Prostate gland (tissue), 2 donors: ENCODE measurements at places on chromosomes 6 and 20.

GRCh38 chr20:37543828-37544227 lies 16.2 kb upstream of the BLCAP start:
- no peak for DNase-seq

DNA sequence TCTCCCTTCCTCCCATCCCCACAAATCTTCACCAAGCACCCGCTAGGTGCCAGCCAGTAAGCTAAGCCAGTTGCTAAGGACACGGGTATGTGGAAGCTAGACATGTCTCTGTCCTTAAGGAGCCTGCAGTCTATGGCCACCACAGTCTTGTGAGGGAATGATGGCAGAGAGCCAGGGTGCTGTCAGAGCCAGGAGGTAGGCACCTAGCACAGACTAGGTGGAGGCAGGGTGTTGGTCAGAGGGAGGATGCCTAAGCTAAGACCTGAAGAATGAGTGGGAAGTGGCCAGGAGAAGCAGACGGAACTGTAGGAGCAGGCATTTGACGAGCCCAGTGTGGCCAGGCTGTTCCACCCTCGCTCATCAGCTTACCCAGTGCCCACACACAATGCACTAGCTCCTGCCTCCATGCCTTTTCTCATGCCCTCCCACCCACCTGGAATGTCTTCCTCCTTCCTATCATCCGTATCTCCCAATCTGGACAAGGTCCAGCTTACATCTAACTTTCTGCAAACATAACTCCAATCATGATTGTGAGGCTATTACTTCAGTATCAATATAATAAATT lies 125.6 kb downstream of the FOXC1 start:
- DNase-seq, result no peak

GRCh38 chr20:38798266-38798665 lies 7.2 kb upstream of the PPP1R16B start:
- DNase-seq, result no peak

DNA sequence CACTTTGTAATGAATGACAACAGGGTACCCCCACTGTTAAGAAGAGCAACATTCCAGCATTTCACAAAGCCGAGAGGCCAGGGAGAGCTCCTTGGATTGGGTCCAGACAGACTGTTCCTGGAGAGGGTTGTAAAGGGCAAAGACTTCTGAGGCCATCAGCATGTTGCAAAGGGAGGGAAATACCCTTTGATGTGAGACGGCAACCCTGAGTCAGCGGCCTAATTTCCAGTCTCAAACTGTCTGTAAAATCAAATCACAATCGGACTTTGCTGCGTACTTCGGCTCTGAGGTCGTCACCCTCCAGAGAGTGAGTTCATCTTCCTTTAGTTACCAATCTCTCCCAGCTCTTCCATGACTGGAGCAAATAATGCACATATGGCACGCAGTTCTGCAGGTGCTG lies 101.0 kb upstream of the DTNBP1 start:
- DNase-seq, result no peak

DNA sequence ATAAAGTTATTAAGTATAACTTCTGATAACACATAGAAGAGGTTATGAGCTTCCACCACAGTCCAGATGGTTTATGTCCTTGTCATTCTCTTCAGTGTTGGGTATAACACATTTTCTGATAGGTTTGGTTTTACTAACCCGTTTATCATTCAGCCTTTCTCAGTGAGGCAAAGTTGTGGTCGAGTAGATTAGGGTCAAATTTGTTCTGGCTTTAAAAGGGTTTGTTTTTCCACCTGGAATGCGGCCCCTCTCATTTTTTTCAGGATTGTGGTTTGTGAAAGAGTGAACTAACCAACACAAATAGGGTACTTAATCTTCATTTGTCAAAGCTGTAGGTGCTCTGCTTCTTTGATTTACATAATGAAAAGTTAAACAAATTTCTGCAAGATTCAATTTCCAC lies 204.2 kb upstream of the ASCC3 start:
- no peak for DNase-seq

DNA sequence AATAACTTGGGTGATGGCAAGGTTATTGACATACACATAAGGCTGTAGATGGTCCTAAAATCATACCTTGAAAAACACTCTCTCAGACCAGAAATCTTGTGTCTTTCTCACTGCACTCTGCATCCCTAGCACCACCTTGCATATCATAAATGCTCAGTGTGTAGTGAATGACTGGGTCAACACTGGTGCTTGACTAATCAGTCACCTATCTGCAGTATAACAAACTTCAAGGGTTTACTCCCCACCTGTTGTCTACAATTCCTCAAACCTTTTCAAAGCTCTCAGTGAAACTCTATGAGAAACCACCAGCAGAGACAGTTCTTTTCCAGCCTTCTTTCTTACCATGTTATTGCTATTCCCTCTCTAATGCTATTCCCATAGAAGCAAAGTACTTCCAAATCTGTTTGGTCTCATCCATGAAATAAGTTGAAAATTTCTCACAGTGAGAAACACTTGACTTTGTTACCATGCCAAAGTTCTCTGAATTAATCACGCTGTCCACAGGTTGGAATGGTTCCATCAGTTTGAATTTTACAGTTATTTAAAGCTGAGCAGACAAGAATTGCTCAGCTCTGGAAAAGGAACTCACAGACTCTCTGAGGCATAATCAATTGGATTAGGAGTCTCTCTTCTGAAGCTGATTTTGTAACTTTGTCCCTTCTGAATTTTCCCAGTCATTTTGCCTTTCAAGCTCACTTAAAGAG lies 104.8 kb upstream of the EYA4 start:
- DNase-seq, result no peak

DNA sequence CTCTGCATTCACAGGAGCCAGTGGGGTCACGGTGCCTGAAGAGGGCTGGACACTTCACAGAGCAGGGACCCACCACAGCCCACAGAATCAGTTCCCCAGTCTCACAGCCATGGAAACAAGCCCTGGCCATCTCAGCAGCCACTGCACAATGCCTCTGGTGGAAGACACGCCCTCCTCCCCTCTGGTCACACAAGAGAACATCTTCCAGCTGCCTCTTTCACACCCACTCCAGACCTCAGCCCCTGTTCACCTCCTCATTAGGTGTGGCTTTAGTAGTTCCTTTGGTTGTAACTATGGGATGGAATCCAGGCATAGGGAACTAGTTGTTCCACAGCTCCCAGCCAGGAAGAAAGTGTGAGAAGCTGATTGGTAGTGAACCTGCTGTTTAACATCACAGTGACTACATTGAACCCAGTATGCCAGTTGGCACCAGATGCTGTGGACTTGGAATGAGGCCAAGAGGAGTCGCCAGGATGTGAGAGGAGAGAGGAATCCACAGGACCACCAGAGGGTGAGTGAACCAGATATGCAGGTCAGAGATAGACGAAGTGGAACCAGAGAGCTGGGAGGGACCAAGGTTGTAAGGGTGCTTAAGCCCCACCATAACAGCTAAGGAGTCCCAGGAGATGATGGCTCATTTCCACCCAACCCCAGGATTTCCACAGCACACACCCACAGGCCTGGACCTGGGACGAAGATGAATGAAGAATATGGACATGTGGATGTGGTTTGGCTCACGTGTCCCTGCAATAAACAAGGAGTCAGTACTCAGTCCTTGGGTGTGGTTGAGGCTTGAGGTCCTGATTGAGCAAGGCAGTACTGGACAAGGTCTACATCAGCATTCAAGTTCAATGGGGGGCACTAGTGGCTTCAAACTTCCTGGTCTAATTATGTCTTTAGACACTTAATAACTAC lies 8.8 kb upstream of the BTN3A3 start:
- DNase-seq, result no peak

- no peak for DNase-seq
These were observed 309.0 kb upstream of the SULF2 start for GRCh38 chr20:48094196-48094749.

DNA sequence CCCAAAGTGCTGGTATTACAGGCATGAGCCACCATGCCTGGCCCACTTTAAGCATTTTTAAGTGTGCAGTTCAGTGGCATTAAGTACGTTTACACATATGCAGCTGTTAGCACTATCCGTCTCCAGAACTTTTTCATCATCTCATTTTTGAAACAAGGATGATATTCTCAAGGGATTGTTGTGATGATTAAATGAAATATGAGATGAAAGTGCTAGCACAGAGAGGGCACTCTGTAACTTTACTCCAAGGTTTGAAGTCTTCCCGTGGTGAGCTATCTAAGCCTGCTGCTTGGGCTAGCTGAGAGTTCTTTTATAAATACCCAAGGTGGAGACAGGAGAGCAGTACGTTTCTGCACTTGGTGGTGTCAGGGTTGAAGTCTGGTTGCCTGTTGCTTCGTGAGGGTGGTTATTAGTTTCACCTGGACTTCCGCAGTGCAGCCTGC lies 6.6 kb downstream of the TM9SF4 start:
- no peak for DNase-seq

DNA sequence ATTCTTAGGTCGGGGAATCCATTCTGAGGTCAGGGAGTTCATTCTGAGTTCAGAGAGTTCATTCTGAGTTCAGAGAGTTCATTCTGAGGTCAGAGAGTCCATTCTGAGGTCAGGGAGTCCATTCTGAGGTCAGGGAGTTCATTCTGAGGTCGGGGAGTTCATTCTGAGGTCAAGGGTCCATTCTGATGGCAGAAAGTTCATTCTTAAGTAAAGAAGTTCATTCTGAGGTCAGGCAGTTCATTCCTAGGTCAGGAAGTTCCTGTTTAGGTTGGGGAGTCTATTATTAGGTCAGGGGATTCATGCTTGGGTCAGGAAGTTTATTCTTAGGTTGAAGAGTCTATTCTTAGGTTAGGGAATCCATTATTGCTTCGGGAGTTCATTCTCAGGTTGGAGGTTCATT lies 16.5 kb upstream of the NXT1 start:
- DNase-seq, result no peak

GRCh38 chr20:13995086-13995665 lies at the start of gene MACROD2:
Gene MACROD2 (plus strand): TSS chr20:13995516.
- DNase-seq, result peak; percentile 87

DNA sequence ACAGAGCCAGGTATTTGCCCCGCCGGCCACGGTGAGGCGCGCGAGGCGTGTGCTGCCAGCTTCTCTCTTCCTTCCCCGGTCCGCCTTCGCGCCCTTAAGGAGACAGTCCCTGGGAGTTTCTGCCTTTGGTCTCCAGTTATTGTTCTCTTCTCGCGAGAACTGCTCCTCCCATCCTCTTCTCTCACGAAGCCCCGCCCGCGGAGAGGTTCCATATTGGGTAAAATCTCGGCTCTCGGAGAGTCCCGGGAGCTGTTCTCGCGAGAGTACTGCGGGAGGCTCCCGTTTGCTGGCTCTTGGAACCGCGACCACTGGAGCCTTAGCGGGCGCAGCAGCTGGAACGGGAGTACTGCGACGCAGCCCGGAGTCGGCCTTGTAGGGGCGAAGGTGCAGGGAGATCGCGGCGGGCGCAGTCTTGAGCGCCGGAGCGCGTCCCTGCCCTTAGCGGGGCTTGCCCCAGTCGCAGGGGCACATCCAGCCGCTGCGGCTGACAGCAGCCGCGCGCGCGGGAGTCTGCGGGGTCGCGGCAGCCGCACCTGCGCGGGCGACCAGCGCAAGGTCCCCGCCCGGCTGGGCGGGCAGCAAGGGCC lies at the start of gene MAPK14:
MAPK14 (plus strand) TSS at position 308 of the 587 bp plus-strand sequence. CDS start 350 bp downstream, outside the sequence.
- peak; percentile 100 for DNase-seq

- no peak for DNase-seq
These were observed 41.9 kb downstream of the ELOVL5 start for GRCh38 chr6:53306819-53307347.

DNA sequence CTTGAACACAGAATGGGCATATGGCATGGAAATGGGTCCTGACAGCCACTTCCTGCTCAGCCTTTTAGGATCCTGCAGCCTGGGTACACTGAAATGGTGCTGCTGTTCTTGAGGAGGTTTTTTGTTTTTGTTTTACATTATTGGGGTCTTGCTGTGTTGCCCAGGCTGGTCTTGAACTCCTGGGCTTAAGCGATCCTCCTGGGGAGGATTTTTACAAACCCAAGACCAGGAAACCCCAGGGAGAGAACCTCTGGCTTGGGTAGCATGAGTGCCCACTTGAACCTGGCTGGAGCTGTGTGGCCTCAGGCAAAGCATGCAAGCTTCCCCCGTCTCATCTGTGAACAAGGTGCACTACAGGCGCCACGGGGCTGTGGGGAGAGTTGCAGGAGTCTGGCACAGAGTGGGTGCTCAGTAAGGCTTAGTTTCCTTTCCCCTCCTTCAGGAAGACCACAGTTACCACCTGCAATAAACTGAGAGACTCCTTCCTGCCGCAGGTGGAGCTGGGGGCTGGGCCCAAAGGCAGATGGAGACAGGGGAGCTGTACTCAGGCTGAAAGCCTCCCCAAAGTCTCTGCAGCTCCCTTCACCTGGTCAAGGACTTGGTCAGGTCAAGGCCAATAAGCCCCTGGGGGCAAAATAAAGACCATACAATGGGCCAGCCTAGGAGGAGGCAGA lies 1.8 kb downstream of the SLA2 start:
- no peak for DNase-seq

GRCh38 chr6:45614488-45615285 lies 237.0 kb upstream of the SUPT3H start:
- DNase-seq, result no peak

DNA sequence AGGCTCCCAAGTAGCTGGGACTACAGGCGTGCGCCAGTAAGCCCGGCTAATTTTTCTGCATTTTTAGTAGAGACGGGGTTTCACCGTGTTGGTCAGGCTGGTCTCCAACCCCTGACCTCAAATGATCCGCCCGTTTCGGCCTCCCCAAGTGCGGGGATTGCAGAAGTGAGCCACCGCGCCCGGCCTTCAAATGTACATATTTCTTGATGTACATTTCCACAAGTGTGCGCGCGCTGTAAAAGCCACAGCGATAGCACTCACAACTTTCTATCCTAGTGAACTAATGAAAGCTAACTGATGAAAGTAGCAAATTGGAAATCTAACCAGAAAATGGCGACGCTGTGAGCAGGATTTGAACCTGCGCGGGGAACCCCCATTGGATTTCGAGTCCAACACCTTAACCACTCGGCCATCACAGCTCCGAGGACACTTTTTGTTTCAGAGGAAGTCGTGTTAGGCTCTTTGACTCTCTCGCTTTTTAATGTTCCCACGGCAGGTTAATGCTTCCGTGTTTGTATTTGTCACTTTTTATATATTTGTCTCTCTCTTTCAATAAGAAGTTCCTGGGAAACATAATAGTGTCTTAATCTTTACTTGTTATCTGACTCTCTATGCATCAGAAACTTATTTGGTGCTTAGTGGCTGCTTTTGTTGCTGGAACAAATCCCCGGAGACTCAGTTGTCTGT lies 199.4 kb upstream of the ZNF184 start:
- no peak for DNase-seq

DNA sequence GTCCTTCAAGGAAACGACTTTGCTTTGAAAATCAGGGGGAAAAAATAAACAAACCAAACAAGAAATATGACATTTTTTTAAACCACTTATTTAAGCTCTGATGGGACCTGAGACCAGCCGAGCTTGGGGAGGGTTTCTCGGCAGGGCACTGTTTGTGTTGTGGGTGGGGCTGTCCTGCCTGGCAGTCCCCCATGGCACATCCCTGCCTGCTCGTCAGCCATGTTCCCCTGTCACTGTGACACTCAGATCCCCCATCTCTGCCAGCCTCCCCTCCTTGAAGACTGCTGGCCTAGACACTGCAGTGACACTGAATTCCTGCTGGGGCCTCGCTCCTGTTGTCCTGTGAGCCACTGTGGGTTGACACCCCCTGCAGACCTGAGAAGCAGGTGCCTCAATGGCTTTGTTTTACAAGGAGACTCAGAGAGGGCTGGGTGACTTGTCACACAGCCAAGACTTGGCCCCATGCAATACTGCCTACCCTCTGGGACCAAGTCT lies 95.1 kb upstream of the PTPN1 start:
- peak; percentile 86 for DNase-seq
